GM12865 (cell line): ENCODE measurements at places on chromosomes 2 and 18.

- DNase-seq = peak; percentile 95
Measured at GRCh38 chr2:74833418-74834233, at the start of gene HK2. Gene HK2 (plus strand): TSS chr2:74834127. CDS start chr2:74834581, 454 bp downstream.

DNA sequence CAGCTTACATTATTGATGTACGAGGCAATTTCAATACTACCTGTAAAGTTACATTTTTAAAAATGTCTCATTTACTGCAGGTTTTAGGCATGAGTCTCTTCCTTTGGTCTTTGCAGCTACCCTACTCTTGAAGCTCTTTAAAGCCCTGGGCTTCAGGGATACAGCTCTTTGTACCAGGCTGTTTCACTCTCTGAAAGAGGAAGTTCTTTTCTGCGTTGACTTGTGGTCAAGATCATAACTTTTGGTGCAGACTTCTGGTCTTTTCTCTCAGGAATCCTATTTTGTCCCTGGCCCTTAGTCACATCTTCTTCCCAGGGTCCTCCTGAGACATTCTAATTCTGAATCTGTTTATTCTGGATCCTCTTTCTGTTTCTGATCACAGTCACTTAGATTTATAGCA is 16.6 kb upstream of the HRH4 start:
- DNase-seq = peak; percentile 42

DNA sequence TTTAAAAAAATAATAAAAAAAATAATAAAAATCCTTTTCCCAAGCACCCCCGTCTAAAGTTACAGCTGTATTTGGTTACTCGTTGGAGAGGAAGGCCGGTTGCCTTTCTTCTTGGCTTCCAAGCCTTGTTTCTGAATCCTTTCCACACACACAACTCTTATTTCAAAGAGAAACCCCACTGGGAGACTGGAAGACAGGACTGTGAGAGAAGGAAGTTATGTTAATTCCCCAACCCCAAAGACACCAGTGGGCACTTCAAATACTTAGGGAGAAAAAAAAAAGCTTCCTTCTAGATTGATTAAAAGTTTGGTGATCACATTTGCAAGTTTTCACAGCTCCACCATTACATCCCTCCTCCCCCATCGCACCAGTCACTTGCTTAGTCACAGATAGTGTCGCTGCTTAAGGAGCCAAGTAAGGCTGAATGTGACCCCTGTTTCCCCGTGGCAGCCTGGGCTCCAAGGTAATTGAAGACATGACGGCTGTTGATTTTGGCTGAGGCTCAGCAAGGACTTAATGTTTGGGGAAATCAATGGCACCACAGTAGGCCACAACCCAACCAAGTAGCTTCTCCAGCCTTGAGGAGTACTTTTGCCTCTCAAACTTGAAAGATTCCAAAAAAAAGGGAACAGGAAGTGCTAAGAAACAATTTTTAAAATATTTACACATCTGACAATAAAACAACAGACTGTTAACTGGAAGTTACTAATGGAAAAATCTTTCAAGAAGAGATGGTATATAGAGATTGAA is 40.8 kb upstream of the FRZB start:
- DNase-seq = no peak

- DNase-seq = no peak
Measured at GRCh38 chr2:138818556-138818955, 38.4 kb upstream of the NXPH2 start.

DNA sequence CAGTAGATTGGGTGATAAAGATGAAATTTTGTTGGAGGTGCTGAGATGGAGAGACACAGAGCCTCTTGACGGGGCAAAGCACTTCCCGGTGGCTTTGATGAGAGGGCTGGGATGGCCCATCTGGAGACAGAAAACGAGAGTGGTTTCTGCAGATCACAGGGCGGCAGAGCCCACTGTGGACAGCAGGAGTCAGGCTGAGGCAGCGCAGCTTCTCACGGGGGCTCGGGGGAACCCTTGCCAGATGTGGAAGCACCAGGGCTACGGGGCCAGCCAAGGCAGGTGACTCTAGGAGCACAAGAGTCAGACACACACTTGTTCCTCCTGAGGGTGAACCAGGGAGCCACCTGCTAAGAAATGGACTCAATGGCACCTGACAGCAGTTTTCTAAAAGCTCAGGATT is 78.5 kb downstream of the TPO start:
- no peak for DNase-seq

DNA sequence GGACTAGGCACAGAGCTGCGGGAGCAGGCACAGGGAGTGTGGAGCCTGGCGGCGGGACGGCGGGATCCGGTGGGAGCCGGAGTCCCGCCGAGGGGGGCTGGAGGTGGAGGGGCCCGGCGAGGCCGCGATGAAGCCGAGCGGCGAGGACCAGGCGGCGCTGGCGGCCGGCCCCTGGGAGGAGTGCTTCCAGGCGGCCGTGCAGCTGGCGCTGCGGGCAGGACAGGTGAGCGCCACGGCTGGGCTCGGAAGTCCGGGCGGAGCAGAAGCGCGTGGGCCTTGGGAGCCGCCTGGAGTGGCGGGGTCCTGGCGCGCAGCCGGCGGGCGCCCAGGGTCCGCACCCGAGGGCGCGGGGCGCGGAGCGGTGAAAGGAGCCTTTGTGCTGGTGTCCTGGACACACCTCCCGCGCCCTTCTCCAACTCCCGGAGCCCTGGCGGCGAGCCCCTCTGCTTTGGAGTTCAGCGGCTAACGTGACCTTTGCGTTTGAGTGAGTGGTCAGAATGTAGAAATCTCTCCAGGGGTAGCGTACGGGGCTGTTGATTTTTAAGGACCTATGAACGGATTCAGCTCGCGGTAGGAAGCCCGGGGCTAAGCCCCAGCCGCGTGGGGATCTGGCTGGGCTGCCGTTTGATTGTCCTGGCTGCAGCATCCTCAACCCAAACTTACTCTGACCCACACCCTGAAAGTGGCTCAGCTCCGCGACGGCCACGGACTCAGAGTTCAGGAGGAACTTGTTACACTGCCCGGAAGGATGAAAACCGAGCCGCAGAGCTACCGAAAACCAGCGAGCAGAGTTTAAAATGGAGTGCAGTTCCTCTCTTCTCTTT is 448 bp downstream of the IMPA2 start:
- DNase-seq = peak; percentile 49

- DNase-seq = no peak
Measured at GRCh38 chr2:217714287-217714751, 288.5 kb downstream of the TNS1 start.

DNA sequence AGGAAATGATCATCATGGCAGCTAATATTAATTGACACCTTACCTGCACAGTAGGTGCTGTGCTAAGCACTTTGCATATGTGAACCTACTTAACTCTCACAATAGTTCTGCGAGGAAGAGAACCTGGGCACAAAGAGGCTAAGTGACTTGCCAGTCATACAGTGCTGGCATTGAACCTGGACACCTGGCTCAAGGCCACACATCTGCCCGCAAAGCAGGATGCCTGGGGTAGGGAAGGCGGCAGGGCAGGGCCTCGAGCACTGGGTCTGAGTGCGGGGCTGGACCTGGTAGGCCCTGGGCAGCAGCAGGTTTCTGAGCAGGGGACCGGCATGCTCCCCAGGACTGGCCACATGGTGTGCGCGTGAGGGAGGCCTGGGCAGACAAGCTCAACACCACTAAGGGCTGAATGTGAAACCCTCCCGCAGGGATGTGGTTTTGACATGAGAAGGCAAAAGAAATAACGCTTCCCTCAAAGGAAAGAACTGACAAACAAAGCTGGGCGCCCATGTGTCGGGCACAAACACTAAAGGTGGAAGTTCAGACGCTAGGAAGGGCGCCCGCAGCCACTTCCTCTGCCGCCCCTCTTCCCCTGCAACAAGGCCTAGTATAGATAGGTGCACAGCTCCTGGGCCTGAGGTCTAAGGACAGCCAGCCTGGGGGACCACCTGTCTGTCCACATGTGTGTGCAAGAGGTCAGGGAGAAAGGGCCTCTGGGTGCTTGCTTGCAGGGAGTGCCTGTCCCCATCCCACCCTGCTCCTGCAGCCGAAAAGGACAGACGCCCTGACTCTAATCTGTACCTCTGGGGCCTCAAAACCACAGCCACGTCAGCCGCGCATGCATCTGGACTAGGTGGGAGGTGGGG is 92.5 kb downstream of the ZFP36L2 start:
- peak; percentile 78 for DNase-seq

DNA sequence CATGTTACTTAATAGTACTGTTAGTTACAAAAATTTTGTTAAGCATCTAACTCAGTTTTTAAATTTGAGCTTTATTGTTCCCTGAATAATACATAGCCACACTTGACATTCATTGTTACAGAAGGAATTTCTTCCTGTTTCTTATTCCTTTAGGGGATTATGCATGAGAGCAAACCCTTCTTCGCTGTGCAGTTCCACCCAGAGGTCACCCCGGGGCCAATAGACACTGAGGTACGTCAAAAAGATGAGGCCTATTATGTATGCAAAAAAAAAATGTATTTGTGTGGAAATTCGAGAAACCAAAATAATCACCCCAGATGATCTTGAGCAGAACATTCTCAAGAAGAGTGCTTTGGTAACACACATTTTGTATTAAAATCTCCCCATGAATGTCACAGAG is 36.3 kb downstream of the CPS1 start:
- no peak for DNase-seq
